GF-D8 (cell line): ENCODE measurements at places on chromosomes 1 and 21.

DNA sequence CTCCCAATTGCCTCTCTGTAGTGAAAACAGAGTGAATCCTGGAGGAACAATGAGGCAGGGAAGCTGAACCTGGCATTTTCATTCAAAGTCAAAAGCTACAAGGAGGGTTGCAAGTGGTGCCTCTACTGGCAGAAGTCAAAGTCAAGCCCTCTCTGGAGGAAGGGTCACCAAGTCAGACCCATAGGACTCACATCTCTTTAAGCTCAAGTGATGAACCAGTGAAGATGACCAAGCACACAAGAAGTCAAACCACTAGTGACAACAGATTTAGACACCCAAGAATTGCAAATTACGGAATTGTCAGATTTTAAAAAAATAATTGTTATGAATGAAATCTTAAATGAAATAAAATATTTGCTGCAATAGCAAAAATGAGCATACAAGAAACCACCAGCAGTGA lies 81.1 kb upstream of the ATP1B1 start:
- no peak for DNase-seq

GRCh38 chr1:16970132-16970910 lies 10.1 kb downstream of the MFAP2 start:
- no peak for DNase-seq

DNA sequence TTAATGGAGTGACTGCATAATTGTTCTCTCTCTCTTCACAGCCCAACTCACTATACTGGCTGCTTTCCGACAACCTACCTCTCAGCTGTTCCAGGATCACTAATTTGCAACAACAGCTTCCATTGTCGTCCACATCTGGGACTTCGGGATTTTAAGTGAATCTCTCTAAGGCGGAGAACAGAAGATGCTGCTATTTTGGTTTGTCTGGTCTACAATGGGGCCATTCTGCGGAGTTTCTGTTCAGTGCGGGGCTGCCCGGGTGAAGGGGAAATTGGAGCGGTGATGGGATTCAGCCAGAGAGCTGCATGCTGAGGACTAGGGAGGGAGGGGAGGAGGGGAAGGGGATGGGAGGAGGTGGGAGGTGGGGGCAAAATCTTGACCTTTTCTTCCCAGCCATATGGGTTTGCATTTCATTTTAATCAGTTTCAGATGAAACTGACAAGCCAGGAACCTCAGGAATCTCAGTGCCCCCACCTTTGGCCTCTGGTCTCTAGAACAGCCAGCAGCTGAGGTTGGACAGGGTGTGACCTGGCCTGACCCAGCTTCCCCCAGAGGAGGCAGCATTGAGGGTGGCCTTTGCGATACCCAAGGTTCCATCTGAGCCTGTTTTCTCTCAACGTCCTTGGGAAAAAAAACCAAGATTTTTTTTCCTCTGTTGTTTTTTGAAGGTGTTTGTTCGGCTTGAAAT lies 6.9 kb upstream of the SRP9 start:
- DNase-seq = no peak

DNA sequence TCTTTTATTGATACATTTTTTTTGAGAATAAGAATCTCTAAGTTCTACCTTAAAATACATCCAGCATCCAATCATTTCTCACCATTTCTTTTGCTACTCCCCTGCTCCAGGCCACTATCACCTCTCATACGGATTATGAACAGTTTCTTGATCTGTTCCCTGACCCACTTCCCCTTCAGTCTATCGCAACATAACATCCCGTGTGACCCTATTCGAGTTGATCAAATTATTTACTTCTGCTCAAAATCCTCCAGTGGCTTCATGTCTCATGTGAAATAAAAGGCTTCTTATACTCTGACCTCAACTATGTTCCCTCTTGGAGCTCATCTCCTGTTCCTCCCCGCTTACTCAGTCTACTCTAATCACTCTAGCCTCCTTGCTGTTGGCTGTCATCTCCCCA lies 5.2 kb downstream of the ALG14 start:
- DNase-seq = no peak

GRCh38 chr21:45576838-45577737 lies 34.8 kb upstream of the SLC19A1 start:
- DNase-seq = no peak
